Right forelimb (tissue), 1 donor: ENCODE measurements at places on chromosomes 1 and 21.
A peak's percentile ranks its signal among the peaks of the same experiment; 100 is the strongest.

DNA sequence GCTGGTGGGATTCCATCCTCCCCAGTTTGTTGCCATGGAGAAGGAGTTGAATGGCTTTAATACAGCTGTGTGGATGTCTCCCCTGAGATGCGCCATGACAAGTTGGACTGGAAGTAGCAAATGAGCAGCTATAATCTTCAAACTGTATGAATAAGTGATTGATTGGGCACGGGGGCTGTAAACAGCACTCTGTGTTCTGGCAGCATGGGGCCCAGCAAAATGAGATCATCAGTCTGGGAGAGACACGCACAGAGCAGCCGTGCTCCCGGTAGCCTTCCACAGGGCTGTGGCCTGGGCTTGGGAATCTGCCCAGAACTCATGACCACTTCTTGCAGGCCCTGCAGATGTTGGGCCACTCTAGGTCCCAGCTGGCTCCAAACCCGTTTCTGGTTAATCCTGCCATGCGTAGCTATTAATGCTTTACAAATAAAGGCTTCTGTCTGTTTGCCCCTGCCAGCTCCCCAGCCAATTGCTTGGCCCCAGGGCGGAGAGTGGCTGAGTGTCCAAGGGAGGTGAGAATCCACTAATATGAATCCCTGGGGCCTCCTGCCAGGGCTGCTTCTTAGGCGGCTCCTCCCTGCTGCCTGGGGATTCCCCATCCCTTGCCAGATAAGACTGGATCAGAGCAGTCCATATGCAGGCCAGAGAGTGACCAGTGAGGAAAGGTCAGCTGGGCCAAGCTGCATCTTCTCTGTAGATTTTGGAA is 642.9 kb downstream of the AJAP1 start:
- DNase-seq: no peak

DNA sequence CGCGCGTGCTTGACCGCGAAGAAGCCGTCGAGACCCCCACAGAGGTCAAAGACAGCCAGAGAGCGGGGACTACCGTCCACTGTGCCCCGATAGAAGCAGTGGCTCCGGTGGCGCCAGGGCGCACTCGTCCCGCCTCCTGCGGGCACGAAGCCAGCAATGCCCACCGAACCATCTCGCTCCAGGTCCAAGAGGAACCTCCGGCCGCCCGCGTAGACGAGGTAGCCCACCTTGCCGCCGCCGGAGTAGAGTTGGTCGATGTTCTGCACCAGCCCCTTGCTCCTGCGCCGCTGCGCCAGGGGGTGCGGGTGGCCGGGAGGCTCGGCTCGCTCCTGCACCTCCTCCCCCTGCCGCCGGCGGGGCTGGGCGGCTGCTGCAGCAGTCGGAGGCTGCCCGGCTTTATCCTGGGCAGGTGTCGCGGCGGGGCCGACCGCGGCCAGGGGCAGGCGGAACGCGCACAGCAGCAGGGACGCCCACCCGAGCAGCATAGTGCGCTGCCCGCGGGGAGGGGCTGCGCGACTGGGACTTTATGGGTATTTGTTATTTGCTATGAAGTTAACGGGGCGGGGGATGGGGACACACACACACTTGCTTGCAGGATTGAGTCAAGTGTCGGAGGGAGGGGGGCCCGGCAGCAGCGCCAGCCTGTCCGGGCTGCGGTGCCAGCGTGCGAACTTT is 844 bp downstream of the ADAMTS5 start:
- peak; percentile 79 for DNase-seq

DNA sequence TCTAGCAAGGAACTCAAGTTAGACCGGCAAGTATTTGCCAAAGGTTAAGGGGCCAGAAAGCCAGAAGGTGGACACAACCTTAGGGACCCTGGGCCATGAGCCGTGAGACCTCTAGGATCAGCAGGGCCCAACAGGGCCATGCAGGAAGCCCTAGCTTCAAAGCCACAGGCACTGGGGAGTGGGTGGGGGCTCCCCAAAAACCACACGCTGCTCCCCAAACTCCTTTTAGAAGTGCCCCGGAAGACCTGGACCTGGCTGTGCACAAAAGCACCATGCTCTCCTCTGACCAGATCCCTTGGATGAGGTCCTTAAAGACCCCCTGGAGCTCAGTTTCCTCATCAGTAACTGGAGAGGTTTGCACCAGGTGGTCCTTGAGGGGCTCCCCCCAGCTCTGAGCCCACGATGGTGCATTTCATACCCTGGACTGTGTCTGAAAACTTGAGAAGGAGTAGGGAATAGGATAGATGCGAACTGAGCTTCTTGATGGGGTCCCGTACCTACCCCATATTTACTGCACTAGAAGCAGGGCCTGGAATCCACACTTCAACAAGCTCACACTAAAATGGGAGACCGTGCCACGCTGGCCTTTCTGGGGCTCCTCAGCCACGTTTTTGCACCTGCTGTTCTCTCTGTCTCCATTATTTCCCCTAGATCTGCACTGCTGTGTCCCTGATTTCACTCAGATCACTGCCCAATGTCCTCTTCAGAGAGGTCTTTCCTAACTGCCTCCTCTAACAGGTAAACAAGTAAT is 40.6 kb upstream of the LBR start:
- peak; percentile 27 for DNase-seq

- DNase-seq: no peak
Measured at GRCh38 chr21:31012133-31013089, 25.9 kb downstream of the KRTAP19-8 start.

- no peak for DNase-seq
Measured at GRCh38 chr1:181479137-181479745, 4.1 kb upstream of the CACNA1E start.

- DNase-seq: no peak
Measured at GRCh38 chr1:20837554-20838192, 50.6 kb upstream of the HP1BP3 start.

DNA sequence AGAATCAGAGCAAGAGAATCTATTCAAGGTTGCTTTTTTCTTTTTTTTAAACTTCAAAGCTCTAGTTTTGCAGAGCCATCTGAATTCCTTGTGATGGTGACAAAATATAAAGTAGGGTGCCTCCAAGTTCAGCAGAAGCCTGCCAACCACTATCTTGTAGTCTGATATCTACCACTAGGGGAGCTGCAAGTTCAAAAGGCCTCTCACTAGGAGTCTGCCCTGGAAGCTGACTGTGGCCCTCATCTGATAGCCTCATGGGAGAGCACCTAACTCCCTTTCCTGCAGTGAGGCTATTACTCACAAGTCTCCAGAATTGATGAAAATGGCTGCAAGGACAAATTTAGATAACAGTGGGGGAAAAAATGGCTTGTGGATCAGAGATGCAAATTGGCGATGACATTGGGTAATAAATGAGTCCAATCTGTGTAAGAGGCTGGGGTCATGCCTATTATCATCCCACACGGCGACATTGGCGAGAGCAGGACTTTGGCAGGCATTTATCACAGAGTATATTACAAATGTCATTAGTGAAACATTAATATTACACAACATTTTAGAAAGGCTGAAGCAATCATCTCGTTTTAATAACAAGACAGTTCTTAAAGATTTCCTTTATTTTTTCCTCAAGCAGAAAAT is 10.7 kb upstream of the ZP4 start:
- DNase-seq: no peak

- DNase-seq: peak; percentile 87
Measured at GRCh38 chr21:42117229-42117966, 46.3 kb downstream of the UMODL1 start.

DNA sequence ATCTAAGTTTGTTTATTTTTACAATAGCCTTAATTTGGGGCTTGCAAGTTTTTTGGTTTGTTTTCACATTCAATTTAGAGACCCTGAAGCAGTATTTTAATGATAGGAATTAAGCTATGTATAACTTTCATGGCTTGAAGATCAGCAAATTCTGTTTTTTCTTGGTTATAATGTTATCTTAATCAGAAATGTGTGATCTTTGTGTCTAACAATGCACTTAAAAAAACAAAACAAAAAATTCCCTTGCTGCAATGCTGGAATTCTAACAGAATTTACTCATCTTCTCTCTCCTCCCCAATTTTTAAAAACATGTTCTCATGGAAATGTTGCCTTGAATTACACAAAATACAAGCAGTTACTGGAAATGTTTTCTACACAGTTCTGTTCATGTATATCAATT is 113.1 kb downstream of the OLFML2B start:
- DNase-seq: no peak

- no peak for DNase-seq
Measured at GRCh38 chr1:42830631-42831030, 13.4 kb upstream of the SVBP start.

DNA sequence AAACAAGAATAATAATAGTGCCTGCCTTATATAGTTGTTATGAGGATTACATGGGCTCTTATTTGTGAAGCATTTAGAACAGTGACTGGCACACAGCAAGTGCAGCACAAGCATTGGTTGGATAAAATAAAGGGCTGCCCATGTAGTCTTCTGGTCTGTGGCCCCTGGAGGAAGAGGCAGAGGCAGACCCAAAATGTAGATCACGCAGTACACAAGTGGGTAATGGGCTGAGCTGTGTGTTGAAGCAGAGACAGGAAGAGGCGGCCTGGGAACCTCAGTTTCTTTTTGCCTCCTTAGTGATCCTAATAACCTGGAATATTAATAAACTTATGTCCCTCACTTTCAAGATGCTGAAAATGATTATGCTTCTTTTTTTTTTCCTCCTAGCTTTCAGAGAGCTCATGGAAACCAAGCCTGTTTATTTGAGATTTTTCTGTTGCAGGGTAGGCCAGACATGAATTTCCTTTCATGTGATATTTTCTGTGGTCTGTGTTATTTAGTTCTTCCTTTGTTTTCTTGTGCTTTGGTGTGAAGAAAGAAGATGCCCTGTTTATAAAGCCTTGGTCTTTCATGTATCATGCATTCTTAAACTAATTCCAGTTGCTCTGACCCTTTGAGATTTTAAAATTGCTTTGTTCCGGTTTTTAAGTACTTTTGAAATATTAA is 42.5 kb downstream of the LRRC8D start:
- no peak for DNase-seq

DNA sequence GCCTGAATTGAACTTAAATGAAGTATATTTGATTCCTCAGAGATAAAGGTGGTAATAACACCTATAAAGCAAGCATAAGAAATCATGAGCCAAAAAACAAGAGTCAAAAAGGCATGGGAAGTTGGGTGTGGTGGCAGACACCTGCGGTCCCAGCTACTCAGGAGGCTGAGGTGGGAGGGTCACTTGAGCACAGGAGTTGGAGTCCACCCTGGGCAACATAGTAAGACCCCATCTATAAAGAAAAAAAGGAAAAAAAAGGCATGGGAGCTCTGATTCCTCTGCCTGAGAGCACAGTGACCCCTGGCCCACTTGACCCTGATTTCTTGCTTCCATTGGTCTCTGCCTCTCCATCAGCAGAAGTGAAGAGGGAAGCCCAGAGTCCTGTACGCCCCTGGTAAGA is 40.3 kb downstream of the MT1HL1 start:
- DNase-seq: no peak

- DNase-seq: no peak
Measured at GRCh38 chr1:94819238-94819944, 766 bp upstream of the SLC44A3 start.

- no peak for DNase-seq
Measured at GRCh38 chr1:20682571-20683236, 21.5 kb upstream of the DDOST start.

DNA sequence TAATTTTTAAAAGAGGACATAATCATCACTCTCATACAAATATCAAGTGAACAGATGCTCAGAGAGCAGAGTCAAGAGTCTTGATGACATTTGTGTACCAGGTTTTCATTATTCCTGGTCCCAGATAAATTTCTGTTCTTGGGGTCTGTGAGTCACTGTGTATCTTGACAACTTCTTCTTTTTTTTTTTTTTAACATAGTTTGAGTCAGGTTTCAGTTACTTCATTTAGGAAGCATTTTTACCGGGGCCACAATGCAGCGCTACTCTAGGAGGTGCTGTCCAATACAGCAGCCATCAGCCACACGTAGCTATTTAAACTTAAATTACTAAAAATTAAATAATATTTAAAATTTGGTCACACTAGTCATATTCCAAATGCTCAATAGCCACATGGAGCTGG is 188.1 kb upstream of the SAMSN1 start:
- no peak for DNase-seq

GRCh38 chr1:215219372-215219771 is 136.8 kb downstream of the KCNK2 start:
- no peak for DNase-seq

DNA sequence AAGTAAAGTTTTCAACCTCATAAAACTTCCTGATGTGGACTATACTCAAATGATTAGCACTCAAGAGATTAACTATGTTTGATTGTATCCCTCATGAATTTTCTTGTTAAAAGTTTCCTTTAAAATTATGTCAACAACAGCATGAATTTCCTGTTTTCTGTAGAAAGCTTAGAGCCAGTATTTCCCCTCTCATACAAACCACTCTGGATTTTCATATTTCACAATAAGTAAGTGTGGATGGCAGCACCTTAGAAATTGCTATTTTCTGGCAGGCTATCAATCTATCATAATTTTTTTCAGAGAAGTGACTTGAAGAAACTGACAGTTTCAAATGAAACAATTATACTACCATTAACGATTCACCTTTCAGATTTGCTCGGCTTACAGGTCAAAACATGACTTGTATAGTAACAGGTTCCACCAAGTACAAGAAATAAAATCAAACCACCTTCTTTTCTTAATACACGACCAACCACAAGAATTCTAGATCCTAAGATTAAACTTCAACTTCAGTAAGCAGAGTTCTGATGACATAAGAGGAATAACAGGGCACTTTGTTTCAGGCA is 20.8 kb downstream of the ELK4 start:
- DNase-seq: no peak

DNA sequence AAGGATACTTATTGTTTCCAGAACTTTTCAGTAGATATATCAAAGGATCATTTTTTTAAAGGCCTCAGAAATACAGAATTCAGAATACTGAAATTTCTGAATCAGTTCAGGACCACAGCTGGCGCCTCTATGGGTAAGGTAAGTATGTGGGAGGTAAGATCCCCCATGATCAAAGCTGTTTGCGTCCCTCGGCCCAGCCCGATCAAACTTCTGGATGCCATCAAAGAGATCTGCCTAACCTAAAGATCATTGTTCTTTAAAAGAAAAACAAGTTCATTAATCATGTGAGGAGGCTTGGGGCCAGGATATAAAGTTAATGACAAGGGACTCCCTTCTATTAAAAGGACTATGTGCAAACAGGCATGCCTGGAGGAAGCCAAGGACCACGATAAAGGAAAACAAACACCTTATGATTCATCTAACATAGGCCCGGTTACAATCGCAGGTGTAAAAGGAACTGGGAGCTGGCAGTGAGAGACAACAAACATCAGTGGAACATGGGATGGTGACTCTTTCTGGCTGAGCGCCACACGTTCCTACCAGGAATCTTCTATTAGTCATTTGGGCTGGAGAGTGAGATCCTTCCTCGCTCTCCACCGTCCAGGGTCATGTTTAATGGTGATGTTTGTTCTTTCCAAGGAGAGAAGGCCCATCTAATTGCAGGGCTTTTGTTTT is 2.8 kb upstream of the BACE2 start:
- no peak for DNase-seq

GRCh38 chr1:213651077-213651476 is 336.7 kb upstream of the PROX1 start:
- no peak for DNase-seq

GRCh38 chr1:29282924-29283803 is 46.8 kb downstream of the PTPRU start:
- DNase-seq: no peak

- no peak for DNase-seq
Measured at GRCh38 chr1:159911326-159912070, 11.5 kb upstream of the CFAP45 start.
